ENCODE measurements at places on chromosomes 13 and 19.
A peak's percentile ranks its signal among the peaks of the same experiment; 100 is the strongest.

- no peak for DNase-seq
Measured at GRCh38 chr13:114078461-114079451, 53.7 kb downstream of the RASA3 start.

- no peak for DNase-seq
Measured at GRCh38 chr13:29993196-29993595, 142.8 kb upstream of the UBL3 start.

DNA sequence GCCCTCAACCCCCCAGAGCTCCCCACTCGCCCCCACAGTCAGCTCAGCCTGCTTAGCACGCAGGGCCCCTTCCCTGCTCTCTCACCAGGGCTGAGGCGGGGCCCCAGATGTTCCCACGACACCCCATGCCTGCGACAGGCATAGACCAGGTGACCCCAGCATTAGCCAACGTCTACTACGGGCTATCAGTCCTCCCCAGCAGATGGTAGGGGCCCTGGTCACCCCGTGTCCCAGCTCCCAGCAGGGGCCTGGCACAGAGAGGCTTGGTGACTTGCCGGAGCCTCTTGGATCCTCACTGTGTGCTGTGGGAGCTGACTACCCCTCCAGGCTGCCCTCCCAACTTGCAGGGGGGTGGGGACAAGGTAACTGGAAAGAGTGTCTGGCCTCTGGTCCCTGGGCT lies 80.6 kb downstream of the KDM4B start:
- no peak for DNase-seq

DNA sequence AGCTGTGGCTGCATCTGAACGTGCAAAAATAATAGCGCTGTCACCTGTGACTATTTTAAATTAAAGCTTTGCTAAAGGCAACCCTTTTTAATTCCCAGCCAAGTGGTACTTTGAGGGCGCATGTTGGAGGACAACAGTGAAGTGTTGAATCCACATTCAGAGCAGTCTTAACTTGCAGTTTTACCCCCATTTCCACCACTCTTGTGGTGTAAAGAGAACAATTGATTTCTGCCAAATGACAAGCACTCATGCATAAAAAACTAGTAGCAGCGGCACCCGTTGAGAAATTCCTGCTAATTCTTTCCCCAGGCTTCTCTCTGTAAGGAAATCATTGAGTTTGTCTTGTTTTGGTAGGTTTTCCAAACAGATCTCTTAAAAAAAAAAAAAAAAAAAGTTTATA lies 1033.3 kb downstream of the EFNB2 start:
- no peak for DNase-seq

GRCh38 chr13:96988441-96988840 lies 5.8 kb downstream of the OXGR1 start:
- no peak for DNase-seq

- no peak for DNase-seq
Measured at GRCh38 chr19:3492919-3493318, 7.6 kb downstream of the DOHH start.

- no peak for DNase-seq
Measured at GRCh38 chr13:65456150-65456912, 1773.8 kb downstream of the PCDH9 start.

- no peak for DNase-seq
Measured at GRCh38 chr13:70729369-70729768, 621.1 kb upstream of the KLHL1 start.

GRCh38 chr13:39900106-39900750 lies 244.8 kb downstream of the COG6 start:
- no peak for DNase-seq

DNA sequence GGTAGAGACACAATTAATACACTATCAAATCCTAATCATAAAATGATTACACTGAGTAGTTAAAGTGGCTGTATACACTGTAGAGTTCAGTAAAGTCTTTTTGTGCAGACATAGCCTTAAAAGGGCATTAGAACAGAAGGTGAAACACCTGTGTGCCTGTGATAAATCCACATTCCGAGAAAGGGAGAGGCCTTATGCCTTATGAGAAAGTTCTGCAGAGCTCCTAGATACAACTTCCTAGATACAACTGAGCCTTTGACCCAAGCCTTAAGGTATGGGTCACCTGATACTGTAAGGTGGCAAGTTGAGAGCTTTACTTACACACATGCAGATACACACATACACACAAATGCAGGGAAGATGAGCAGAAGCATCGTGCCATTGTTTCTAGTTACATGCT lies 6.3 kb downstream of the SERP2 start:
- DNase-seq = no peak

- DNase-seq = no peak
Measured at GRCh38 chr13:36084131-36084530, 47.1 kb downstream of the DCLK1 start.

GRCh38 chr13:75687150-75687763 lies 51.1 kb downstream of the LMO7 start:
- no peak for DNase-seq

DNA sequence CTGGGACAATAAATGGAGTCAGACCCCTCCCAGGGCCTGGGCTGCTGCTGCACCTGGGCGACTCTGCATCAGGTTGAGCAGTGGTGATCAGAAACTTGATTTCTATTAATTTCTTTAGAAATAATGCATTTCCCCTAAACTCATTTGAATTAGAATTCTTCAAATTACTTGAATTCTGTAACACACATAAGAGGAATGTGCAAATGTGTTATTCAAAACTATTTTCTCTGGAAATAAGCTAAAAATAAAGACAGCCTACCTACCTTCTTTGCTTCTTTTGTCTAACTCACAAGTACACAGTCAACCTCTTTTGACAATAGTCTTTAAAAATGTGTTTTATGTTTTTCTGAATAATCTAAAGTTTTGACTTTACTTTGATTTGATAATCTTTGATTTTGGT lies 433.0 kb downstream of the KLF12 start:
- DNase-seq = no peak

- peak; percentile 27 for DNase-seq
Measured at GRCh38 chr19:38869160-38869835, 8.8 kb downstream of the RINL start.

DNA sequence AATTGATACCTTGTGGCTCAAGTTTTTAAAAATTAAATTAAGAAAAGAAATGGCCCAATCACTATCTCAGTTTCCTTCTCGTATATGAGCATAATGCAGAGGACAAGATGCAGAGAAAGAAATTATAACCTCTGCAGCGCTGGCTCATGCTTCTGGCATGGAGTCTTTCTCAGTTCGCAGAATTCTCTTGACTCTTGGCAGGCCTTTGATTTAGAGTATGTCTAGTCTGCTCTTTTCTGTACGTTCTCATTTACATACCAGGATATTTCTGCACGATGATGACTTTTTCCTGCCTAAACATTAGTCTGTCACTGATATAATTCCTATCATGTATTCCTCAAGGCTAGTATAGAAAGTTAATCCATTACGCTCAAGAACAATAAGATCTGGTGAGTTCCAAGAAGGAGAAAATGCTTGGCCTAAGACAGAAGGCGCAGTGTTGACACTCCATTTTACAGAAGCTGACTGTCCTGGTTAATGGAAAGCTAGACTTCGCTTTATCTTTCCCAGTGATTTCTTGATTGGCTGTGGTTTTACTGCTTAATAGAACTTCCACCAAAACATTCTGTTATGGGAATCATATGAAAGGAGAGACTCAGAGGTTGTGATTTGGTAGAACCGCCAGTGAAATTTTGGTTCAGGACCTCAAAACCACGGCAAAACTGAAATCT lies 1.7 kb upstream of the SMAD9 start:
- no peak for DNase-seq

- peak; percentile 44 for DNase-seq
Measured at GRCh38 chr19:8017808-8018207, 12.4 kb upstream of the ELAVL1 start.

- DNase-seq = no peak
Measured at GRCh38 chr19:4602173-4602788, 37.0 kb upstream of the TNFAIP8L1 start.

DNA sequence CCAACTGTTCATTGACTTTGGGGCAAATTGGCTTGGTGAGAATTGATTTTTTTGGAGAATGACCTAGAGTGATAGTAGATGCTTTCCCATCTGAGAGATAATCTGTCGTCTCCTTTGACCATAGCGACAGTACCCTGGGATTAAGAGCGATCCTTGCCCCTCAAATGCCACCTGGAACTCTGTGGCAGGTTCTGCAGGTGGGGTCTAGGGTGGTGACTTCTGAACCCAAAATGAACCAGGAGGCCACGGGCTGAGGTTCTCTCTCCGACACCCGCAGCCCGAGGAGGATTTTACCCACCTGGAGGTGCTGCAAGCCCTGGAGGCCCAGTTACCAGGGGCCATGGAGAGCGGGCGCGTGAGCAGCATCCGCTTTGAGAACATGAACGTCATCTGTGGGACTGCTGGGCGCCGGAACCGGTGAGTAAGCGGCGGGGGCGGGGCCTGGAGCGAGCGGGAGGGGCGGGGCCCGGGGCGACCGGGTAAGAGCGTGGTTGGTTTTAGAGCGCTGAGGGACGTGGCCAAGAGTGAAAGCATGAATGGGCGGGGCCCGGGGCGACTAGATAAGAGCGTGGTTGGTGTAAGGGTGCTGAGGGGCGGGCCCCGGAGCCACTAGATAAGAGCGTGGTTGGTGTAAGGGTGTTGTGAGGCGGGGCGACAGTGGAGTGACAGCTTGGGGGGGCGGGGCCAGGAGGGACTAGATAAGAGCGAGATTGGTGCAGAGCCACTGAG lies 8.6 kb downstream of the C19orf81 start:
- peak; percentile 80 for DNase-seq

DNA sequence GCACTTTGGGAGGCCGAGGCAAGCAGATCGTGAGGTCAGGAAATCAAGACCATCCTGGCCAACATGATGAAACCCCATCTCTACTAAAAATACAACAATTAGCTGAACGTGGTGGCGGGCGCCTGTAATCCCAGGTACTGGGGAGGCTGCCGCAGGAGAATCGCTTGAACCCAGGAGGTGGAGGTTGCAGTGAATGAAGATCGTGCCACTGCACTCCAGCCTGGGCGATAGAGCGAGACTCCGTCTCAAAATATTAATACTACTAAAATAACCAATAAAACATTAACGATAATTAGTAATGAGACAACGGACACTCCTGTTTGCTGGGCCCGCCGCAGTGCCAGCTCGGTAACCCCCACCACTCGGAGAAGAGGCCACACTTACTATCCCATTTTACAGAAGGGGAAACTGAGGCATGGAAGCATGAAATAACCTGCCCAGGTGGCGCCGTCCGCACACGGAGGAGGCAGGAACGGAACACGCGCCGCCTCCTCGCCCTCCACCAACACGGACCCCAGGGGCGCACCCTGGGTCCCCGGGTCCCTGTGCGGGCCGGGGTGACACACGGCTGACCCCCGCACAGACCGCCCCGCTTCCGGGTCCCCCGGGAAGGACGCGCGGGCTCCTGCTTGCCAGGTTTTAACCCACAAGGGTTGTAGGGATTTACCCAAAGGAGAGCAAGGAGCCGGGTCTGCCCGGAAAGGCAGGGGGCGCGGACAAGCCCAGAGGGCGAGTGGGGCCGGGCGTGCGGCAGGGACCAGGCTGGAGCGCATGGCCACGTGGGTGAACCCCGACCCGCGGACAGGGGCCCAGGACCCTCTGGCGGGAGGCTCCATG lies 1.6 kb downstream of the R3HDM4 start:
- no peak for DNase-seq

GRCh38 chr13:97588993-97589392 lies 155.0 kb downstream of the RAP2A start:
- no peak for DNase-seq

GRCh38 chr13:74194846-74195245 lies 60.6 kb upstream of the KLF12 start:
- no peak for DNase-seq

DNA sequence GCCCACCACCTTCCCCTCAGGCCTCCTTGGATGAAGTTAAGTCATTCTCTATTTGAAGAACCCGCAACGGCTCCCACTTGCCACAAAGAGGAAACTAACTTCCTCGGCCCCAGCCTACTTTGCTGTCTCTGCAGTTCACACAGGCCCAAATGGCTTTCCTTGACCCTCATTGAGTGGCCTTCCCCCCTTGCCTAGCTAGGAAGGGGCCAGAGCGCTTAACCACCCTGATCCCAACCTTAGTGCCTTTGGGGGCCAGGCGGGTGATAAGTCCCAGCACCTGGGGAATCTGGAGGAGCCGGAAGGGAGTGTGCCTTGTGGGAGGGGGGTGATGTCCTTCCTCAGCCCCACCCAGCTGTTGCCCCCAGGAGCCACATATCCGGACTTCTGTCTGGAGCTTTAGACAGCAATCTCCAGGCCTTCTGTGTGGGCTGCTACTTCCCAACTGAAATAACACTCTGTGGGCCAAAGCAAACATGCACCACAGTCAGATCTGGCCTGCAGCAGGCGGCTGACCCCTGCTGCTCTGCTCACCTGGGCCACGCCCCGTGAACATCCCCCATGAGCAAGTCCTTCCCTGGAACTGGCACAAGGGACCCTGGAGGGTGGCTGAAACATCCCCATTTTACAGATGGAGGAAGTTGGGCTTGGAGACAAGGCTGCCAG lies 10.5 kb downstream of the NECTIN2 start:
- DNase-seq = no peak

GRCh38 chr19:11781295-11782057 lies 14.7 kb downstream of the ZNF441 start:
- no peak for DNase-seq

- no peak for DNase-seq
Measured at GRCh38 chr13:113924184-113924901, 49.5 kb downstream of the C13orf46 start.

GRCh38 chr13:97319113-97319720 lies 97.1 kb downstream of the MBNL2 start:
- DNase-seq = no peak

- DNase-seq = peak; percentile 57
Measured at GRCh38 chr19:9847087-9847671, 12.1 kb downstream of the PIN1 start.

- no peak for DNase-seq
Measured at GRCh38 chr13:112118451-112119064, 51.6 kb downstream of the SOX1 start.

- no peak for DNase-seq
Measured at GRCh38 chr13:103812971-103813370, 746.8 kb upstream of the SLC10A2 start.

All from stimulated activated CD4-positive, alpha-beta T cell treated with anti-CD3 and anti-CD28 coated beads, Interleukin-4, amount 100 ng/mL, for 24 hours (primary cell).